ENCODE measurements at places on chromosomes 16 and 17.

GRCh38 chr16:11597235-11598095, 10.7 kb upstream of the LITAF start:
- DNase-seq, result no peak

GRCh38 chr17:883586-883962, 96.0 kb downstream of the NXN start:
- no peak for DNase-seq

- no peak for DNase-seq
Observed at GRCh38 chr16:81201267-81201666, 37.2 kb upstream of the BCO1 start.

GRCh38 chr16:65038100-65038499, 83.8 kb downstream of the CDH11 start:
- DNase-seq, result no peak

GRCh38 chr17:49425004-49425286, 10.3 kb upstream of the PHB1 start:
- DNase-seq, result no peak

DNA sequence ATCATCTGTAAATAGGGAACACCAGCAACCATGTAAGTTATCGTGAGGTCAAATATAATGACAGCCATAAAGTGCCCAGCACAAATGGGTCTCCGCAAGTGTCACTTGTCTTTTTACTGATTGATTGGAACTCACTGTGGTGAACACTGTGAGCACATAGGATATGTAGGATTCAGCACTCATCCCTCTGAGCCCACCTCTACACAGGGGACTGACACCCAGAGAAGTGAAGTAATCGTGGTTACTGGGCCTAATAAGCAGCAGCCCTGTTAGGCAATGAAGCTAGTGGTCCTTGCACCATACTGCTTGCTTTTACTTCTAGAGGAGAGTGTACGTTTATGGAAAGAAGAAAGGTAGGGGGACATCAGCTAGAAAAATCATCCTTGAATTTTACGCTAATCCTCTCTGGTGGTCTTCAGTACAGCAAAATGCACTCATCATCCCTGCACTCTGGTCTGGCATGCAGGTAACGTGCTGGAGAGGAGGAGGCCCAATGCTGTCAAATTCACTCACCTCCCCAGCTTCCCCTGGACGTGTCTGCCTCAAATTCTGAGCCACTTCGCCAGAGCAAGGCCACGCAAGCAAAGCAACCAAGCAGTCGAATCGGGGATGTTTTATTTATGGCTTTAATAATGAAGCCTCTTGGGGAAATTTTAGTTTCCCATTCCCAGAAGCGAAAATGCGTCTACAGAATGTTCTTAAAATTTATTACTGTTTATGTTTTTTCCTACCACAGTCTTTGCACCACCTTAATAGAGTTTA, 74.7 kb downstream of the YPEL2 start:
- DNase-seq, result no peak

DNA sequence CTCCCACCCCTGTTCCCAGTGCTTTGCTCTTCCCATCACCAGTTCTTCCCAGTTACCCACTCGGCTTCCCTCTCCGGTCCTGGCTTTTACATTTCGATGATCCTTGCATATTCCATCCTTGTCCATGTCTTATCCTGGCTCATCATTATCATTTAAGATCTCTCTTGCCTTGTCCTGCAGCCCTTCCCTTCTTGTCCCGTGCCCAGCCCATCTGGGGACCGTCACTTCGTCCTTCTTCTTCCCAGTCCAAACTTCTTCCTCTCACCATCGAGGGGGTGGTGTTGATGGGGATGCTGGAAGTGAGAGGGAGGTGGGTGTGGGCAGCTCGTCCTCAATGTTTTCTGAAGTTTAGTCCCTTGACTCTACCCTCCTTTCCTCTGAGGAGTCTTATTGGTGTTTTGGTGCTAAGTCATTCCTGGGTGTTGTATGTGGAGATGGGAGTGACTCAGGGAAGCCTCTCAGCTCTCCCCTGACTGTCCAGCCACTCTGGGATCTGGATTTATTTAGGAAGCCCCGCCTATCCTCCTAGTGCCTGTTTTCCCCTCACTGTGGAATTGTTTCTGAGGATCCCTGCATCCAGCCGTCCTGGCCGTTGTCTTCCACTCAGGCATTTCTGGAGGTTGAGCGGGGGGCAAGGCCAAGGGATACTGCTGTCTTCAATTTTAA, 975 bp downstream of the SNX29 start:
- DNase-seq, result no peak
